ENCODE measurements at places on chromosomes 6 and 20.

DNA sequence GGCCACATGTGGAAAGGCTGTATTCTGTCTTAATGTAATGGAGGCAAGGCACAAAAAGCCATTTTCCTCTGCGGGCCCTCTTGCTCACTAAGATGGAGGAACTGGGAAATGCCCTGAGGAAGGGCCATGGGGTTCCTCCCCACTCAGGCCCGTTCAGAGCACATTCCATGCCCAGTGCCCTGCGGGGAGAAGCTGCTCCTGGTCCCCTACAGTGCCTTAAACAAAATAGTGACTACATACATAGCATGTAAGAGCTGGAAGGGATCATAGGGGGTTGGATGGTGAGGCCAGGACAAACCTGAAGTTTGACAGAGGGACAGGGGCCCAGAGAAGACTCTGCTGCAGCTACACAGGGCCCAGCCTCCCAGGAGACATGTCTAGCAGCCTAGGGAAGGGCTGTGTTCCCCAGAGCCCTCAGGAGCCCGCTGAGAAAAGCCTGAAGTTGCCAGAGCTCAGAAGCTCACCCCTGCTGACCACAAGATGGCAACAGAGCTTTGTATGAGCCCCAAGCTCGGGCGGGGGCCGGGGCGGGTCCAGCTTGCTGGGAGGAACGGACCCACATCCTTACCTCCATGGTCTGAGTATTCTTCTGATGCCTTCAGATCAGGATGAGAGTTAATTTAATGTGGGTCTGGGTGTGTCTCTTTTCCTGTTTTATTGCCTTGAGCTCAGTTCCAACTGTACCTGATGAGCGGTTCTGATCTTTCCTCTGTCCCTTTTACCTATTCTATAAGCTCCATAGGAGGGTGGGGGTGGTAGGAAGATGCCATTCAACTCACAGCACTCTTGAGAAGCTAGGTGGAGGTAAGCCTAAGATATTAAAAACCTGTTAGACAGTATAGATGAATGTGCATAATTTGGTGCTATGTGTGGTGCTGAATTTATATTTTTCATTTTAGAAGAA is 242.9 kb downstream of the CDC5L start:
- DNase-seq, result peak; percentile 68

DNA sequence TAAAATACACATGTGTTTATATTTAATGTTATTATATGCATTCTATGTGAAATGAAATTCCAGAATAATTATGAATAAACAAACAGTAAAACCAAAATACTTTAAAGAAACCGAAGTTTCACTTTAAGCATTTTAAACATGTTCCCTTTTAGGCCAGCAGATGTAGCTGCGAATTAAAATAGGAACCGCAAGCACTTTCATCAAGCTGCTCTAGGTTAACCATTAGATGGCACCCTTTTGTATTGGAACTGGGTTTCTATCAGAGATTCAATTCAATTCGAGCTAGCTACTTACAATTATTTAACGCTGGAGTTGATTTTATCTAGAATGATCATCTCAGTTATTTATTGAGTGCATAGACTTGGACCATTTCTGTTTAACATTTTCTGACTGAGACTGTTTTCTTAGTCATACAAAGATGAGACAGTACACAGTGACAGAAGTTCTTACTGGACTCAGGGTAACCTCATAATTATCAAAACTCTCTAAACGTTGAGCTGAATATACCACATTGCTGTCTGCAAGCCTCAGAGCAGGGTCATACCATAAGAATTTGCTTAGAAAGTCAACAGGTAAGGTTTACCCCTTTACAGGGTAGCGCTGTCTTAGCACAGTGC is 8.5 kb downstream of the TMEM242 start:
- DNase-seq, result no peak

GRCh38 chr6:6736791-6737654 is 148.5 kb downstream of the LY86 start:
- peak; percentile 74 for DNase-seq

GRCh38 chr20:20520776-20521175 is 152.9 kb downstream of the INSM1 start:
- no peak for DNase-seq

DNA sequence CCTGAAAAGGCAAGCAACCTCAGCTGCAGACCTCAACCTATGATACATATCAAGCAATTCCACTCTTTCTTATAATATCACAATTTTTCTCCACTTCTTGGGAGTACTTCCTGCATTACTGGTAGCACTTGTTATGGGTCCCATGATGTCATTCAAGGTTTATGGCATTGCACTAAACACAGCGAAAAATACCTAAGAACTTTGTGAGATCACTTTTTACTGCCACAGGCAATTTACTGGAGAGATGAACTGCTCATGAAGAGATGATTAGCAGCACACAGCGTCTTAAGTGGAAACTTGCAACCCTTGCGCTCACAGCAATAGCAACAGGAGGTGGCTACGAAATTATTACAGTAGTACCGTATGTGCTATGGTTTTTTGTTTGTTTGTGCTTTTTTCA is 19.3 kb upstream of the RIMS4 start:
- no peak for DNase-seq
